Activated naive CD4-positive, alpha-beta T cell treated with anti-CD3 and anti-CD28 coated beads for 36 hours (primary cell): ENCODE measurements at places on chromosomes 11 and 22. TPM values are rescaled to one million over a fixed set of nuclear protein-coding genes. Genes with fewer than 3 reads are reported as not detected.

- no peak for DNase-seq
Measured at GRCh38 chr11:61309739-61310138, 14.6 kb upstream of the VWCE start.

GRCh38 chr11:95891423-95892170, 32.3 kb downstream of the MTMR2 start:
- DNase-seq: no peak

- DNase-seq: no peak
Measured at GRCh38 chr11:10838083-10838482, 19.8 kb downstream of the ZBED5 start.

DNA sequence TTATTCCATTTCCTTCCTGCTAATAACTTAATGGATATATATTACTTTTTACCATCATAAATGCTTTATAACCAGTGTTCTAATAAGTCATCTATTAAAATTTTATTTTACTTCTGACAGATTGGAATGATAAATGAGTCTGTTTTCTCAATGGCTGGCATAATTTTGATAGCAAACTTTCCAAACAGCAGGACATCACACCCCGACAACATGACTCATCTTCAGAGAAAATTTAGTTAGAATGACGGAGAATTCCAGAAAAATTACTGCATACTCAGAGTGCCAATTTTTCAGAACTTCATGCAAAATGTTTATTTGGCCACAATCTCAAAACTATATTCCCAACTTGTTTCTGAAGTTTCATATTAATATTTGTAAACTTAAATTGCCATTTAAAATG, 174.4 kb downstream of the SWAP70 start:
- no peak for DNase-seq

GRCh38 chr22:39449708-39450107, 7.1 kb upstream of the MGAT3 start:
- no peak for DNase-seq

- no peak for DNase-seq
Measured at GRCh38 chr11:57303990-57304579, 20.7 kb downstream of the TNKS1BP1 start.

DNA sequence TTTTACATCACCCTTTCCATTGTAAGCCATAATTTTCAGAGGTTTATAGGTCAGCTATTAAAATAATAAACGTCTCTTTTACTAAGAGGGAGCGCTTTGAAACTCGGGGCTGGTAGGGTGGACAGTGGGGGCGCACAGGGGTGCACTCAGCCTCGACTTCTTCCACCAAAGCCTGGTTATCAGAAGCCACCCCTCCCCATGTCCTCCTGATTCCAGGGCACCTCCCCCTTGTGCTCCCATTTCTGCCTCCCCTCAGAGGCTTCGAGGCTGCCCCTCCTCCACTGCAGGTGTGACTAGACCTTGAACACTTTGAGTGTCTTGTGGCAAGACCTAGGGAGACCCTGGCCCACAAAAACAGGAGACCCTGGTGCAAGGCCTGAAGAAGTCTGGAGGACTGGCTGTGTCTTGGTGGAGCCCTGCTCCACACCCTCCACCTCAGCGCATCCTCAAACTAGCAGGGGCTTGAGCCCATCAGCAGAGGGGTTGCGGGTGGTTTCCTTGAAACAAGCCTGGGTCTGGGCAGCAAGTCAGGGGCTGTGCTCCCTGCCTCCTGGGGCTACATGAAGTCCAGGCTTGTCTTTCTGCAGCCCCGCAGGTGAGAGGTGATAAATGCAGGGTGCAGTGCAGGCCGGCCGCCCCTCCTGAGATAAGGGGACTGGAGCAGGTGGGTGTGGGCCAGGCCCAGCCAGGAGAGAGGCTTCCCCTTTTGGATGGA, 3.0 kb downstream of the CDKN1C start:
- no peak for DNase-seq

DNA sequence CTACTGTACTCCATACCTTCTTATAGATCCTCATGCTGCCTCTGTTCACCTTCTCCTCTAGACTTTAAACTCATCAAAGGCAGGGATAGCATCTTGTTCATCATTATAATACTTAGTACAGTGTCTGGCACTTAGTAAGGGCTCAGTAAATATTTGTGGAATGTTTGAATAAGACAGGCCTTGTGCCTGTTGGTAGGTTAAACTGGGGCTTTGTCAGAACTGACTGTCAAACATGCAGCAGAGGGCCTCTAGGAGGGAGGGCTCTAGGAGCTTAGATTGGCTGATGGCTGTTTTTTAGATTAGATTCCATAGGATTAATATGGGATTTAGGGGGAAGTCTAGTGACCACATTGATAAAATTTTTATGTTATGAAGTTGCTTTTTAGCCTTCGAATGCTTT, 70.8 kb downstream of the RNF169 start:
- no peak for DNase-seq

GRCh38 chr22:38069372-38070249, 12.4 kb downstream of the PICK1 start:
- DNase-seq: no peak

NPAS4 gene
- not detected for total RNA-seq

OR6T1 gene
- not detected for total RNA-seq

PKDREJ gene
- not detected for total RNA-seq

CHST1 gene
- not detected for total RNA-seq
